ENCODE measurements at places on chromosomes 7 and 10.

- peak; percentile 67 for DNase-seq
These were observed 533.1 kb downstream of the KCNMA1 start for GRCh38 chr10:77104459-77104980.

DNA sequence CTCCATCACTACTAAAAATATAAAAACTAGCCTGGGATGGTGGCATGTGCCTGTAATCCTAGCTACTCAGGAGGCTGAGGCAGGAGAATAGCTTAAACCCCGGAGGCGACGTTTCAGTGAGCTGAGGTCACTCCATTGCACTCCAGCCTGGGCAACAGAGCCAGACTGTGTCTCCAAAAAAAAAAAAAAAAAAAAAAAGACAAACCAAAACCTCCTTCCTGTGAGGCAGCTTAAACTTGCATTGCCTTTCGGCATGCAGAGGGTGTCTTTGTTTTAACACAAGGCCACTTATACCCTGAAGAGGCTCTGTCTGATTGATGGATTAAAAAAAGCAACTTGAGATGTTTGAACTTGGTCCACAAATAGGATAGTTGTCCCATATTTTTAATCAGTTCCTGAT, 128.4 kb upstream of the RSU1 start:
- no peak for DNase-seq

- no peak for DNase-seq
These were observed 78.2 kb downstream of the ELFN1 start for GRCh38 chr7:1748076-1748838.

GRCh38 chr7:33932221-33932620, 26.9 kb downstream of the BMPER start:
- no peak for DNase-seq

DNA sequence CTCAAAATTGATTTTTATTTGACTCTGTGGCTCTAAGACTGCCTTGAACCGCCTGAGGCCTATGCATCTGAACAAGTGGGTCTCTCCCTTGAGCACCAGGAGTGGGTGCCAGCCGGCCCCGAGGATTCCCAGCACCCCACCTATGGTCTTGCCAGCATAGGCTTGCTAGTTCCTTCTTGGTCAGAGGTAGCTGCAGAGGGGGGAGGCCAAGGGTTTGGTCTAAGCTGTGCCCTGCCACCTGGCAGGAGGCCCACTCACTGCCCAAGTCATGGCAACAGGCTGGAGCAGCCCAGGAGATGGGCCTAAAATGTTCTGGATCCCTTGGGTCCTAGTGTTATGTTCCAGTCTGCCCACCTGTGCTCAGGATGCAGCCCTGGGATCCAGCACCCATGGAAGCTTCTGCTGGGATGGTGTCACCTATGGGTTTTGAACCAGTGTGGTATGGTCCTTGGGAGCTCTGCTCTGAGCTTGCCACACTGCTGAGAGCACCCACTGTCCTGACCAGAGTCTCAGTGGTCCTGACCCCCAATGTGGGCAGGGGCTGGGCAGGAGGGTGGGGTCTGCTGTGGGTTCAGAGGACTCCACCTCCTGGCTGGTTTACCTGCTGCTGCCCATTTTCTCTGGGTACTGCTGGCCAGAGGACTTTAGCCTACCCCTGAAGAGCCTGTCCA, 12.6 kb downstream of the YKT6 start:
- peak; percentile 33 for DNase-seq

DNA sequence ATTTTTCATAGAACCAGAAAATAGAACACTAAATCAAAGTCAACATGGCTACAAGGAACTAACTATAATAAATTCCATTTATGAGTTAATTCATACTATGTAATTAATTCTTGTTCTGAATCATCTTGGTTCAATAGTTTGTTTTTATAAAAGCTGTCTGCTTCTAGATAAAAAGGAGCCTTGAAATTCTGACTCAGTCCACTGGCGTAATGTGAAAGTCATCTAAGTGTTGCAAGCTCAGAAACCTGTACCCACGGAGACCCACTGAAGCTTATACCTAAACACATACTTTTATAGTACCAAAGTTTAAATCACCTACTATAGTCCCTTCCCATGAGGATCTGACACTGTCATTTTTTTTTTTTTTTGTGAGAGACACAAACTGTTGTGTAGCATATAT, 489.4 kb downstream of the SEMA3D start:
- no peak for DNase-seq

- DNase-seq: peak; percentile 65
These were observed 140.8 kb downstream of the ADAM12 start for GRCh38 chr10:126247446-126247975.

DNA sequence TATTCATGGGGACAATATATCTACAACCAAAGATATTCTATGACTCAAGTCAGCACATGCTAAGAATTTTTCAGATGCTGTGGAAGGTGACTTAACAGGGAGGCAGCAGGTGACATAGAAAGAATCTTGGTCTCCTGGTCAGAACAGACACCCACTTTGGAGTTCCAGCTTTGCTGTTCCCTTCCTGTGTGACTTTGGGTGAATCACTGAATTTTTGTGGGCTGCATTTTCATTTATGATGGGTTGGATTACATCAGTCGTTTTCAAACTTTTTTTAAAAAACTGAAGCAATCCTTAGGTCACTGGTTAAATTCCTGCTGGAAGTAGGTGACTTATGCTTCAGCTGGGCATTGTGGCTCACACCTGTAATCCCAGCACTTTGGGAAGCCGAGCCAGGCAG, 24.9 kb downstream of the RGR start:
- no peak for DNase-seq

GRCh38 chr7:51017576-51018535, 235.2 kb upstream of the GRB10 start:
- no peak for DNase-seq

DNA sequence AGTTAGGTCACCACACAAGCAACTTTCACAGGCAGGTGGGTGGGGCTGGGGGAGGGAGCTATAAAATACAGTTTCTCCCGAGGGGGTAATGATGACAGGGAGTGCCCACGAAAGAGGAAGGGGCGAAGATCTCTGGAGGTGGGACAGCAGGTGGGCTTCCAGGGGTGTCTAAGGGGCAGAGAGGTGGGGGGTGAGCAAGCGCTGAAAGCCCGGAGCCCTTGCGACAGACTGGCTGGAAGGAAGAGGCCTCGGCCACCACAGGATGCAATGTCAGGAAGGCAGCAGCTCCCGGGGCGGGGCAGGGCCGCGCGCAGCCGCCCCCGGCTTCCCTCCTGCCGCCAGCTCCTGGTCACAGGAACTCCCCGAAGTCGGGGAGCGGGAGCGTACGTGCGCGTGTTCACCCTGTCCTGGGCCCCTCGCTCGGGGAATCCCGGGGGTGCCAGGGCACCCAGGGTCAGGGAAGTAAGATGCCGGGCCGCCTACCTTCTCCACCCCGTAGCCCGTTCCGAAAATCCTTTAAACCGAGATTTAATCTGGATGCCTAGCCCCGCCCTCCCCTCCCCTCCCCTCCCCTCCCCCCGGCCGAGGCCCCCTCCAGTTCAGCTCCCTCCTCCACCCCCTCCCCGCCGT, 105.2 kb upstream of the PPIF start:
- peak; percentile 84 for DNase-seq

DNA sequence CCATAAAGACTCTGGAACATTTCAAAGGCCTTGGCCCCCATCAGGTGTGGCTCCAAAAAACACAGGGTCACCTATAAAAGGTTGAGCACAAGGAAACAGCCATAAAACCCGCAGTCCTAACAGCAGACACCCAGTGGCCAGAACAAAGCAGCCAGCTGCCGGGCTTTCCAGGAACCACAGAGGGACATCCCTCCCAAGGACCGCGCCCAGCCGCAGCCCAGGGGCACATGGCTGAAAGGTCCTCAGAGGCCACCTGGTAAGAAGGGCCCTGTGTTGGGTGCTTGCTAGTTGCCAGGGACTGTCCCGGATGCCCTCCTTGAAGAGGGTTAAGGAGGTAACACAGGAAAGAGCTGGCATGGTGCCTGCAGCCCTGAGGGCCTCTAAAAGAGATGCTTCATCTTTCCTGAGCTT, 32.7 kb downstream of the KCNMA1 start:
- DNase-seq: no peak

Measured in left ventricle myocardium superior (tissue), 1 donor.